ENCODE measurements at places on chromosomes 5 and 9.

DNA sequence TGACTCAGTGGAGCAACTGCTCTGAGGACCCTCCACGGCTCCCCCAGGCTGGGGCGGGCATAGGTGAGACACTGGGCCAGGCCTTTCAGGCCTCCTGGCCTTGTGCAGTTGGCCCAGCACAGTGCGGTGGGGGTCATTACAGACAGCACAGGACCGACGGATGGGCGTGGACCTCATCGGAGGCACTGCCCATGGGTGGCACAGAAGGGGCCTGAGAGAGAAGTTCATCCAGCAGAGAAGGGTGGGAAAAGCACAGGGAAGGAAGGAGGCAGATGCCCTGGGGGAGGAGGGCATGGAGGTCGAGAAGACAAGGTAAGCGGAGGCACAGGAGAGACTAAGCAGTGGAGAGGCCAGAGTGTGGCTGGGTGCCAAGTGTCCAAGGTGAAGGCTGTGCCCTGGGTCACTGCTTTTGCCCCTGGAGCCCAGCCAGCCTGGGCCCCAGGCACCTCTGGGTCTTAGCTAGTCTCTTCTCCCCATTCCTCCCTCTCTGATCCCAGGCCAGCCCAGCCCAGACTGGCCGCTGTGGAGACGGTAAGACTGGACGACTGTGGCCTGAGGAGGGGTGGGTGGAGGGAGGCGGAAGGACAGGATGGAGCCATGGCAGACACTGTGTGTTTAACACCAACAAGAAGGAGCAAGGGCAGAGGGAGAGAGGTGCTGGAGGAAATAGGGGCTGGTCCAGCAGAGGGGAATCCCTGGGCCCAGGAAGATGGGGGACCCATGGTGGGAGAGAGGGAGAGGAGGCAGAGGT lies 5.7 kb downstream of the IL3 start:
- DNase-seq, result no peak

DNA sequence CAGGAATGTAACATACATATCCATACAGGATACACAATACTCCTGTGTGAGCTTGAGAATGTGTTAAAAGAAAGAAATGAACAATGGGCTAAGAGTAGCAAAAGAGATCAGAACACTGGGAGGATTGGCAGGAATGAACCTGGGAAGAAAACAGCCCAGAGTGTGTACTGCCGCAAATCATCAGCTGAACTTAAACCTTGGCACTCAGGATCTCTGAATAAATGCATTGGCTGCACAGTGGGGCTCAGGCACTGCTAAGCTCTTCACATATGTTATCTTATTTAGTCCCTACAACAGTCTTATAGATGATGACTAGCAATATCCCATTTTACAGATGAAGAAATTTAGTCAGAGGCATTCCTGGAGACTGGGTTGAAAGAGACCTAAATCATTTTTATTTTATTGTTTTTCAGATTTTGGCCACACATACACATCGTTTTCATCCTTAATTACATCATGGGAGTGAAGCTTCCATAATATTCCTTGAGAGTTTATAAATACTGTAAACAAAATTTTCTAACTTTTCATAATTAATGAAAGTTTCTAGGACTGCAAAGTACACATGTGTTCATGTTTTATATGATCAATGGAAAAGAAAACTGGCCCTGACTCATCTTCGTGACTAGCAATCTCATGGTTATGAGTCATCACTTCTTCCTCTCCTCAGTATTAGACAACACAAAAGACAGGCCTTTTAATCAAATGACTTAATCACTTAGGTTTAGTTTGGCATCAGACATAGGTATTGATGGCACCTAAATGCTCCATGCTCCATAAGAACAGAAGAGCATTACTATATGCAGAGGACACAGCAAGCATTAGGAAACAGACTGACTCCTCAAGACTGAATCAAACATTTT lies 59.2 kb downstream of the CDH18 start:
- peak; percentile 86 for DNase-seq

DNA sequence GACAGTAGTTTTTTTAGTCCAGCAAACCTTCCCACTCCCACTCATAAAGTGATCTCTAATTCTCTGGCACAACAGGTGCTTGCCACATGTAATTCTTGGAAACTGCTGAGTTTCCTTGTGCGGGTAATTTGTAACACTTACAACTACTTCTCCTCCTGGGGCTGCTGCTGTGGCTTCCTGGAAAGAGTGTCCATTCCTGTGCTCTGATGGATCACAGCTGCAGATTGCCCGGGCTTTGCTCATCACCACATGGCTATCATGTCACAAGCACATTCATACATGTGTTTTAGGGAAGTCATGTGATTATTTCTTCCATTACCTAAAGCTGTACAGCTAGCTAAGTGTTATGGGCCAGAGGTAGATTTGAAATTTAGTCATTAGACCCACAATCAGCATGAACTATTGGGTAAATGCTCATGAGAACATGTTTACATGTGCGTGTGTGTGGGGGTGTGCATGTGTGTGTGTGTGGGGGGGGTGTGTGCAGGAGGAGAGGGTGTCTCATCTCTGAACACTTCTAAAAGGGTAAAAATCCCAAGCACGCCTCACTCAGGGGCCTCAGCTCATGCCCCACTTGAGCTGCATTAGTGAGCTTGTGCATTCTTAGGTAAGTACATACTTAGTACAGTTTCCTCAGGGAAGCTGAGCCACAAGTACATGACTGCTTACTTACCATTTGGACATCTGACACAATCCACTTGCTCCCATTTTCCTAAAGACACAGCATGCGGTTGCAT lies 118.1 kb upstream of the CCDC112 start:
- peak; percentile 93 for DNase-seq

DNA sequence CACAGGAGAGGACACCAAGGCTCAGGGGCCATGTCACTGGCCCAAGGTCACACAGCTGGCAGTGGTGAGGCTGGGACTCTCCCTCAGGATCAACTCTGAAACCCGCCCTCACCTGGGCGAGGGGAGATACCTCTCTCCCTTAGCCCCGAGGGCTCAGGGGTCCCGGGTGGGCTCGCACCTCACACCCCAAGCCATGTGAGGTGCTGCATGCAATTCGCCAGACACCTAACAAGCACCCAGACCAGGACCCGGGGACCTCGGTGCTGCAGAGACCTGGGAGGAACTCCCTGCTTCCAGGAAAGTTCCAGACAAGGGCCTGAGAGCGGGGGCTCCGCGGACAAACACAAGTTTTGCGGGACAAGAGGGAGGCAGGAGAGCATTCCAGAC lies 19.3 kb downstream of the BRD3 start:
- no peak for DNase-seq

GRCh38 chr9:137575364-137575715 lies 3.4 kb downstream of the DPH7 start:
- DNase-seq, result no peak

- no peak for DNase-seq
Measured at GRCh38 chr9:78311886-78312524, 15.1 kb downstream of the PSAT1 start.

GRCh38 chr9:134709512-134710270 lies 68.1 kb downstream of the COL5A1 start:
- peak; percentile 53 for DNase-seq

DNA sequence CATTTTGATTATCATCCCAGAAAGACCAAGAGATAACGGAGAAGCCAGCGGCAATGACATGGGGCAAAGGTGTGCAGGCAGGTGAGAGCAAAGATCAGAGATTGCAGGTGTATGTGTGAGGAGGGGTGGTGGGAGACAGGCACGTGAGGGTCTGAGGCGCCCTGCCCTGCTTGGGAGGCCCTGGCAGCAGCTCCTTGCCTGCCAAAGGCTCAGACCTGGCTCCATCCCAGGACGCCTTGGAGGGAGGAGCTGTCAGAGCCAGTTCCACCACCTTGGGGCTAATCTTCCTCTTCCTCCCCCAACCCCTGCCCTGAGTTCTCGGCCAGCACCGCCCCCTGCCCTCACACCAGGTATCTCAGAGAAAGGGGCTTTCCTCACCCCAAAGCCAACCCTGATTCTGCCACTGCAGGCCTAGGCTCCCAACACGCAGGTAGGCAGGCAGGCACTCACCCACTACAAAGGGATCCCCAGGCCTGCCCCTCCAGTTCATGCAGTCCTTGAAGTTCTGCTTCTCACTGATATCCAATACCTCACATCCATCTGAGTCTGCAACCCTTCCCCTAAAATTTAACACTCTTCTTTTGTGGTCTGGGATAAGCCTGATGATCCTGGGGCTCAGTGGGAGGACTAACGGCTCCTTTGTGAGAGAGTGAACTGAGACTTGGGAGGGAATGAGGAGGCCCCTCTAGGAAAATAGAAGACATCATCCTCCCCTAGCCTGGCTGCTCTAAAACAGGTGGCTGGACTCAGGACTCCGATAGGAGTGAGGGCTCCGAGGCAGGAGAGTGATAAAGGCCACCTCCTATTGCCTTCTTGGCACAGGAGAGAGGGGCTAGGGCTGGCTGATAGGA lies 1.8 kb downstream of the AQP3 start:
- no peak for DNase-seq

DNA sequence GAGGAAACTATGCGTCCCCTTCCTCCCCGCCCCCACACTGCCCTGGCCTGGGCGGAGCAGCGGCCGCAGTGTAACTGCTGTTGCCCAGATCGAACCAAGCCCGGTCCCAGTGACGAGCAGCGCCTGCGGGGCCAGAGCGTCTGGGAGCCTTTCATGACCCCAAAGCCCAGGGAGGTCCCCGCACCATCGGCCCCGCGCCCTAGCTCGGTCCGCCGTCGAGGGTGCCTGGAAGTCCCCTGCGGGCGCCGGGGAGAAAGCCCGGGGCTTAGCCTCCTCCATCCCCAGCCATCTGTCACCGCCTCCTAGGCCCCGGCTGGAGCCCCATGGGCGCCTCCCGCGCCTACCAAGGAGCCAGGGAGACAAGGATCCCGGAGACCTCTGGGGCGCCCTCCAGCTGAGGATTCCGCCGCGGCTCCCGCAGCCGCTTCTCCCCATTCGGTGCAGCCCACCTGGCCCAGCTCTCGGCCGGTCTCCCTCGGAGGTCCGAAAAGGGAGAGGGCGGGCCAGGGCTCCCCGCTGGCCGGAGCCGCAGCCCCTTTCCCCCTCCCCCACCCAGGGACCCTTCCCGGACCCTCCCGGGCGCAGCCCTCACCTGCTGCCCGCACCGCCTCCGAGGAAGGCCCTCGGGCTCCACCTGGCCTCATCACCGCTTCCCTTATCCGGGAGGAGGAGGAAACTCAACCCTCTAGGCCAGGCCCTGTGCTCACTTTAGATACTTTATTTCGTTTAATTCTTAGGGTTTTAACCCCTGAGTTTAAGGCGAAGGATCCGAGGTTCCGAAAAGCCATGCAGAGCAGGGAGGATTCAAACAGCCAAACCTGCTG lies 45.6 kb downstream of the APTX start:
- no peak for DNase-seq
